Activated naive CD8-positive, alpha-beta T cell treated with anti-CD3 and anti-CD28 coated beads, Interleukin-2, amount 10 ng/mL, durations not matched to agents 7 days and 5 days (primary cell): ENCODE measurements at places on chromosomes 11 and 22. TPM values are rescaled to one million over a fixed set of nuclear protein-coding genes. Genes with fewer than 3 reads are reported as not detected.

- peaks cover 4% of the 10 kb centered on the region for H3K4me1 ChIP-seq
- H3K27ac ChIP-seq: peak overlapping the region; percentile 55
- H3K27me3 ChIP-seq: no peaks in the 10 kb centered on the region
- DNase-seq: no peak
- H3K36me3 ChIP-seq: peaks cover 15% of the 10 kb centered on the region
These were observed 5.7 kb downstream of the CHRNA10 start for GRCh38 chr11:3665336-3666022.

DNA sequence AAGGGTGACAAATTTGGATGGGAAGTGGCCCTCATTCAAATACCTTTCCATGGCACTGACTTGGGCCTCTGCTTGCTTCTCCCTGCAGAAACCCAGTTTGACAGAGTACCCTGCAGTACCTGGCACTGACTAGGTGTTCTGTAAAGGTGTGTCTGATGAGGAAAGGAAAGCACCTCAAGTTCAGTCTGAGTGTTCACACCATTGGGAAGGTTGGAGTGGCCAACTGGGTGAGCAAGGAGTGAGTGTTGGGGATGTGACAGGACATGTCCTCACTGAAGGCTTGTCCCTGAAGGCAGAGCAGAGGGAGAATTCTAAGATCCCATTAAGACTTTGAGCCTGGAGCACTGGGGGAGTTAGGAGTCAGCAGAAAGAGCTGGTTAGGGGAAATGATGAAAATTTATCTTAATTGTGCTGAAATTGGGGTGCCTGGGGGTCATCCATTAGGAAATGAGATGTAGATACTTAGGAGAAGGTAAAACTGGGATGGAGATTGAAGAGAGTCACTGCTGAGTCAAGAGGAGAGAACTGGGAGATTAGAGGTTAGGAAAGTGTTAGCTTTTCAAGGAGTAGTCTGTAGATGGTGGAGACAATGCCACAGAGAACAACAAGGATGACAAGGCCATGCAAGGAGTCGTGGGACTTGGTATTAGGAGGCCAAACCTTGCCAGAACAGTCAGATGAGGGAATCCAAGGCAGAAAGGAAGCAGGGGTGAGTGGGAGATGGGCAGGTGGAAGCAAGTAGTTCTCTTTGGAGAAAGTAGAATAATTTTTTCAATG lies 6.1 kb downstream of the SREBF2 start:
- DNase-seq: no peak
- H3K27me3 ChIP-seq: no peaks in the 10 kb centered on the region
- no peak overlapping the region for H3K4me3 ChIP-seq
- peaks cover 39% of the 10 kb centered on the region for H3K4me1 ChIP-seq
- H3K27ac ChIP-seq: peak overlapping the region; percentile 2

DNA sequence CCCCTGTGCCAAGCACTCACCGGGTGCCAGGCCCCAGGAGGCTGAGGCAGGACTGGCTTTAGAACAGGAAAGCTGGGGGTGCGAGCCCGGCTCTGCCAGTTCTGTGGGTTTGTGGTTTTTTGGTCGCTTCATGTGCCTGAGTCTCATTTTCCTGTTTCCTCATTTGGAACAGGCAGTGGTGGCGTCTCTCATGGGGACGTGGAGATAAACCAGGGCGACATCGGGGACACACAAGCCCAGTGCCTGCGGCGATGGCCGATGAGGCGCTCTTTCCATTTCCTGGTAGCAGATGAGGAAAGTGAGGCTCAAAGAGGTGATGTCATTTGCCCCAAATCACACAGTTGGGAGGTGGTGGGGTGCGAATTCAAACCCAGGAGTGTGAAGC lies 20.8 kb upstream of the CHKA start:
- H3K27me3 ChIP-seq: peaks cover 10% of the 10 kb centered on the region
- DNase-seq: peak; percentile 61
- H3K36me3 ChIP-seq: no peaks in the 10 kb centered on the region
- H3K4me3 ChIP-seq: peak overlapping the region; percentile 37

DNA sequence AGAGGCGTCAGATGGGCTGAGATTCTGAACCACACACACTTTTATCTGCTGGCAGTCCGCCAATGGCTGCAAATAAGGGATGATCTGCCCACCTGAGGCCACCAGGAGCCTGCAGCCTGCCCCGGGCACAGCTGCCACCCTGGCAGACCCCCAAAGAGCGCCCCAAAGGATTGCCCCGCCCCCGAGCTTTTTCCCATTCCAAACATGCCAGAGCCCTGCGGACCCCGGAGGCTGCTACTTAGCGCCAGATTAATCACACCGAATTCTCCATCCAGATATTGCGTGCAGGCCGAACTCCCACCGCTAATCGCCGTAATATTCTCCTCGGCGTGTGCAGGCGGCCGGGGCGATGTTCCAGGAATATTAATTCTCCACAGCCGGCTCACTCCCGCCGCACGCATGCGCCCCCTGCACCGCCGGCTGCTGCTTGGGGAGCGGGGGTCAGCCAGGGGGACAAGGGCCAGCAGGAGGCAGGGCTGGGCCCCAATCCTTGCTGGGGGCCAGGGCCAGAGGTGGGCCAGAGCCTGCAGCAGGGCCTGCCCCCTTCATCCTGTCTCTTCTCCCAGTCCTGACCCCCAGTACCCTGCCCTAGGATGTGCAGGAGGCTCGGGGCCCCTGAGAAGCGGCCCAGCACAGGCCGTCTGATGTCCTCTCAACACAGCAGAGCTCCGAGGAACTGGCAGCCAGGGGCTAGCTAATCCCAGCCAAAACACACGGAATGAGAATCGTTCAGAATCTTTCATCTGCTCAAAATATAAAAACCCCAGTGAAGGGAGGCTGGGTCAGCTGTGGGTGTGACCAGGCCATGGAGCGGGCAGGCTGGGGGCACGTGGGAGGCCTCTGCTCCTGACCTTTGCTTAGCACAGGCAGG lies 19.5 kb upstream of the TCF20 start:
- peaks cover 2% of the 10 kb centered on the region for H3K27me3 ChIP-seq
- H3K4me1 ChIP-seq: peaks cover 27% of the 10 kb centered on the region
- no peaks in the 10 kb centered on the region for H3K36me3 ChIP-seq

DNA sequence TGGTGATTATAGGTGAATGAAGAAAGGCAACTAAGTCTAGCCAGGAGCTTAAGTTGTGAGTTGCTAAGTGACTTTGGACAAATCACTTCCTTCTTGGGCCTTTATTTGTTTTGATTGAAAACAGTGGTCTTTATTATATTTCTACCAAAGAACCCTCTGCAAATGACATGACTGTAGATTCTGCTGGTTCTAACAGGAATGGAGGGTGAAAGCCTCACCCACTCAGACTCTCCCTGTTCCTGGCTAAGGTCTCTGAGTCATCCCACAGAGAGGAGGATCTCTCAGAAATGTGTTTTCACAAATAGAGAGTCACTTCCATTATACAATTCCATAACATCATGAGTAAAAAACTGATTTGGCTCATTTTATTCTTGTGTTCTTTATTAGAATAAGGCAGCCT lies 583.9 kb upstream of the LRRC4C start:
- no peak for DNase-seq
- no peak overlapping the region for H3K27ac ChIP-seq
- H3K36me3 ChIP-seq: no peaks in the 10 kb centered on the region
- H3K27me3 ChIP-seq: no peaks in the 10 kb centered on the region

DNA sequence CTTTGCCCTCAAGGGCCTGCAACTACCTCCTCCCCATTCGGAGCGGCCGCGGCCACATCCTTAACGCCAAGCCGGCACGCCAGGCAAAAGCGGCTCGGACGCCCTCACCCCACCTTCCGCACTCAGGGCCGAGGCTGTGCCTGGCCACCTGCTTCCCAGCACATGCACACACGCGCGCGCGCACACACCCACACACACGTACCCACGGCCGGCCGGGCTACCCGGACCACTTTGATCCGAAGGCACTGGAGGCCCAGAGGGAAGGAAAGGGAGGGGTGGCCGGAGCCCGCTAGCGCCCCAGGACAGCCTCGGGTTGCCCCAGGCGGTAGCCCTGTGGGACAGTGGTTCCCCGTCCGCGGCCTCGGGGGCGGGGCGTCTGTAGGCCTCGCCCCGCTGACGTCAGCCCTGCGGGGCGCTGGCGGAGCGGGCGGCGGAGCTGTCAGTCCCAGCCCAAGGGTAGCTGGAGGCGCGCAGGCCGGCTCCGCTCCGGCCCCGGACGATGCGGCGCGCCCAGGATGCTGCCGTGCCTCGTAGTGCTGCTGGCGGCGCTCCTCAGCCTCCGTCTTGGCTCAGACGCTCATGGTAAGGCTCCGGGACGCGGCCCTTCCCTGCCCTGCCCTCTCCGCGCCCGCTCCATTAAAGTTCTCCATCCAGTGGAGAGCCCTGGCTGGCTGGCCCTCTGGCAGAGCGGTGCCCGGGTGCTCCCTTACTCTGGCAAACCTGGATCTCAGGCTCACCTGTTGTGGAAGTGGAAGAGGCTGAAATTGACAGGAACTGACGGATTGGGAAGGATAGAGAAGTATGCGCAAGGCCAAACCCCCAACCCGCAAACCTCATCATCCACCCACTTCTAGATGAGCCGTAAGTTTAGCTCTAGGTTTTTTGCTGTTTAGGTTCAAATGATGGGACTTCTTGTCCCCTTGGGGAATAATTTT lies at the start of gene IL10RA:
Gene IL10RA (plus strand): TSS at position 442 of the 935 bp plus-strand sequence. CDS start 74 bp downstream, at position 516.
- H3K4me1 ChIP-seq: peaks cover 56% of the 10 kb centered on the region
- H3K36me3 ChIP-seq: peaks cover 71% of the 10 kb centered on the region
- DNase-seq: peak; percentile 95
- no peaks in the 10 kb centered on the region for H3K27me3 ChIP-seq

- H3K27ac ChIP-seq: no peak overlapping the region
- H3K4me3 ChIP-seq: no peak overlapping the region
- no peaks in the 10 kb centered on the region for H3K27me3 ChIP-seq
- no peaks in the 10 kb centered on the region for H3K36me3 ChIP-seq
- no peak for DNase-seq
- H3K4me1 ChIP-seq: no peaks in the 10 kb centered on the region
These were observed 20.3 kb downstream of the TMPRSS5 start for GRCh38 chr11:113685654-113686359.

GRCh38 chr22:44483878-44484277 lies 14.2 kb downstream of the RTL6 start:
- H3K27me3 ChIP-seq: no peaks in the 10 kb centered on the region
- peaks cover 14% of the 10 kb centered on the region for H3K4me1 ChIP-seq
- H3K27ac ChIP-seq: no peak overlapping the region
- no peak for DNase-seq
- H3K36me3 ChIP-seq: peaks cover 4% of the 10 kb centered on the region

Gene OR4D5
- total RNA-seq: not detected

DNA sequence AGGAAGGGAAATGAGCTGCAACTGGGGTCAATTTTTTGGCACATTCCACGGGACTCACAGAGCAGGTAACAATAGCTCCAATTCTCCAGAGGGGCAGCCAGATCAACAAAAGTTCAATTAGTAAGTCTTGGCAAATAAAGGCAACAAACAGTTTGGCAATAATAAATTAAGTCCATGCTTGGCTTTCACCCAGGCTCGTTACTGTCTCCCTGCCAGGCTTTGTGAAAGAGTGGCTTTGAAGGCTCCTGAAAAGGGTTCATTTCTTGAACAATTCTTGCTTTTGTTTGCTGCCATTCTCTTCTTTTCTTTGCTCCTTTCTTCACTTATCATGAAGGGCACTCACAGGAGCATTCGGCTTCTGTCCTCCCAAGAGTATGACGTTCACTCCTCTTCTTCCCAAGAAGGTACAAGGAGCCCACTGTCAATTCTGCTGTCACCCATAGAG lies 123.3 kb downstream of the APIP start:
- no peak for DNase-seq
- H3K36me3 ChIP-seq: peaks cover 3% of the 10 kb centered on the region
- peaks cover 4% of the 10 kb centered on the region for H3K4me1 ChIP-seq
- no peak overlapping the region for H3K4me3 ChIP-seq

DNA sequence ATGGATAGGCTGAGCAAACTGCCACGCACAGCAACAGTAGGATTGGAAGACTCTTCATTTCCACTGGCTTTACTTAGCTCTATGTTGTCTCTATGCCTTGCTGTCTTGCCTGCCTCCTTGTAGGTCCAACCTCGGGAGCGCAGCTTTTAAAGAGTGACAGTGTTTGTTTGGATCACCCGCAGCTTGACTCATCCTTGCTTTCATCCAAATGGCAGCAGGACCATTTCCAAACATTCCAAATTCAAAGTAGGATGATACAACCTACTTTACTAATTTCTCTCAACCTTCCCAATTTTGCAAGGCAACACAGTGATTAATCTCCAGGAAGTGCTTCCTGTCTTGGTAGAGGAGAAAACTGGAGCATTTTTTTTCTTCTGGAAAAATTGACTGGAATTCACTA lies at the start of gene MMP3:
Gene MMP3 (minus strand): TSS at position 121 of the 400 bp plus-strand sequence. CDS start 63 bp downstream, at position 58.
- no peak for DNase-seq
- H3K27me3 ChIP-seq: no peaks in the 10 kb centered on the region
- H3K27ac ChIP-seq: no peak within 1 kb of the TSS
- H3K4me1 ChIP-seq: no peaks in the 10 kb centered on the region

GRCh38 chr11:64219354-64219684 lies 6.7 kb downstream of the TRPT1 start:
- no peaks in the 10 kb centered on the region for H3K27me3 ChIP-seq
- no peak for DNase-seq
- peaks cover 5% of the 10 kb centered on the region for H3K4me1 ChIP-seq
- H3K36me3 ChIP-seq: peaks cover 19% of the 10 kb centered on the region

GRCh38 chr22:17806437-17806836 lies 32.2 kb upstream of the BID start:
- H3K27me3 ChIP-seq: no peaks in the 10 kb centered on the region
- H3K4me1 ChIP-seq: peaks cover 1% of the 10 kb centered on the region
- no peak overlapping the region for H3K4me3 ChIP-seq

DNA sequence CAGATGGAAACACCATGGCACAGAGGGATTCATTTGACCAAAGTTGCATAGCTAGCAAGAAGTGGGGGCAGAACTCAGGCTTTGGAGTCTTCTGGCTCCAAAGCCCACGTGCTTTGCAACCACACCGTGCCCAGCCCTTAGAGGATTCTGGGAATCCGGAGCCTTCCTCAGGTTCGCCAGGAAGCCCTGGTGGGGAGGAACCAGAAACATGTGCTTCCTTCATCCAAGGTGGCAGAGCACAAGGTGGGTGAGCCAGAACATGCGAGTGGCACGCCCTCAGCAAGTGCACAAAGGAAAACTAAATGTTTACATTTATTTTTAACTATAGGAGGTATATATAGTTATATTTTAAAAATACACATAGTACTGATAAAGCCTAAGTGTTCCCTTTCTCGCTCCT lies 151.9 kb upstream of the NECTIN1 start:
- H3K27me3 ChIP-seq: peaks cover 22% of the 10 kb centered on the region
- no peak overlapping the region for H3K4me3 ChIP-seq
- no peak overlapping the region for H3K27ac ChIP-seq
- H3K4me1 ChIP-seq: no peaks in the 10 kb centered on the region
- H3K36me3 ChIP-seq: no peaks in the 10 kb centered on the region

Gene ZNF70
- total RNA-seq: 3.8 TPM

Gene BBS1
- 22.6 TPM for total RNA-seq

GRCh38 chr11:67419325-67420049 lies 4.0 kb downstream of the CARNS1 start:
- no peak for DNase-seq
- H3K4me1 ChIP-seq: peaks cover 43% of the 10 kb centered on the region
- H3K27ac ChIP-seq: peak overlapping the region; percentile 88
- no peaks in the 10 kb centered on the region for H3K36me3 ChIP-seq
- no peaks in the 10 kb centered on the region for H3K27me3 ChIP-seq
- peak overlapping the region; percentile 84 for H3K4me3 ChIP-seq

- no peak overlapping the region for H3K4me3 ChIP-seq
- H3K36me3 ChIP-seq: no peaks in the 10 kb centered on the region
- no peaks in the 10 kb centered on the region for H3K27me3 ChIP-seq
- H3K4me1 ChIP-seq: no peaks in the 10 kb centered on the region
These were observed 130.4 kb upstream of the TEAD1 start for GRCh38 chr11:12543596-12544415.

Gene EIF4G2
- total RNA-seq: 630 TPM

GRCh38 chr22:41576877-41577276 lies 12.8 kb downstream of the PMM1 start:
- H3K4me1 ChIP-seq: no peaks in the 10 kb centered on the region
- no peaks in the 10 kb centered on the region for H3K27me3 ChIP-seq
- H3K27ac ChIP-seq: no peak overlapping the region
- H3K36me3 ChIP-seq: peaks cover 3% of the 10 kb centered on the region
